ENCODE measurements at places on chromosomes 1 and 21.

- no peak for DNase-seq
Observed at GRCh38 chr1:38727684-38728584, 131.6 kb downstream of the RRAGC start.

GRCh38 chr1:89632657-89633247, at the start of gene LRRC8C:
TSS of gene LRRC8C (plus strand) at chr1:89633120. CDS start at chr1:89686474, 53,354 bp downstream.
- DNase-seq, result peak; percentile 95

DNA sequence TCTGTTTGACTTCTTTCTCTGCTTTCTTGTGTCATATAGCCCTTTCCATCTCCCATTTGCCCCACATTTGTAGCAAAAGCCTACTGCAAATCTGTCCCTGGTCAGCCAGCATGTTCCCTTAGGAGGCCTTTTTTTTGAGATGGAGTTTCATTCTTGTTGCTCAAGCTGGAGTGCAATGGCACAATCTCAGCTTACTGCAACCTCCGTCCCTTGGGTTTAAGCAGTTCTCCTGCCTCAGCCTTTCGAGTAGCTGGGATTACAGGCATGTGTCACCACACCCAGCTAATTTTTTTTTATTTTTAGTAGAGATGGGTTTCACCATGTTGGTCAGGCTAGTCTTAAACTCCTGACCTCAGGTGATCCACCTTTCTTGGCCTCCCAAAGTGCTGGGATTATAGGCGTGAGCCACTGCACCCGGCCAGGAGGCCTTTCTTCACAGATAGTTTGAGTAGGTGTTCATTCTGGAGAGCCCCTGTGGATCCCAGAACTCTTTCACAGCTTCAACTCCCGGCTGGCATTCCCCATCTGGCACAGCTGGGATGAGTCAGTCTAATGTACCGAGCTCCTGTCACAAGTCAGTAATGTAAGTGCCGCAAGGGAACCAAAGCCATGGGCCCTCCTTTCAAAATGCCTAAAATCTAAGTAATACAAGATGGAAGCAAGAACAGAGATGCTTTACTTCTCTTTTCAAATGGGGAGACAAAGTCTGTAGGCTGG, 9.4 kb upstream of the NHLH1 start:
- no peak for DNase-seq

- DNase-seq, result no peak
Observed at GRCh38 chr1:152960452-152961044, 9.9 kb upstream of the SPRR4 start.

DNA sequence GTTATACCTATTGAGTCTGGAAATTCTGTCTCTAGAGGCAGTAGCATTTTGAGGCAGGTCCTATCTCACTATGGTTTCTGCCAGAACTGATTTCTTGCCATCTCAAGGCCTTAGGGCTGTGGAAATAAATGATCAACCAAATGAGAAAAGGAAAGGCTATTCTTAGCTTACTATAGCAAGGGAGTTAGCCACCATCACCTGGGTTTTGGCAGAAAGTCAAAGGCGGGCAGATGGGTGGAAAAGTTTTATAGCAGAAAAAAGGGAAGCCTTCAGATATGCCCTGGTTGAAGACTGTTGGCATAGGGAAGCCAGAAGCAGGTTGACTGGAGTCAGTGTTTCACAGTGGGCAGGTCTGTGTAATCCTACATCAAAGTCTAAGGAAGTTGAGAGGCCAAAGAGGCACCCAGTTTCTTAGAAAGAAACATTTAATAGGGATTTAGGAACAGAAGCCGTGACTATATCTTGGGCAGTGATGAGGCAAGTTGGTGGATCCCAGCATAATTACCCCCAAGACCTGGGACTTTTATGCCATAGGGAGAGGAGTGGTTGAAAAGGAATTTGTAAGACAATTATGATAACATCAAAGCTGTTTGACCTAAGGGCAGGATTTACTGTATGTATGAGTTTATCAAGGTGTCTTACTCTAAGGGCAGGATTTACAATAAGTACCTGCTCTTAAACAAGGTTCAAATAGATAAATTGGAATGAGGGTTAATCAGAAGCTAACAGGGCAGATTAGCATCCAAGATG, 29.7 kb downstream of the CTH start:
- no peak for DNase-seq

GRCh38 chr1:222970040-222970439, 155.2 kb downstream of the DISP1 start:
- no peak for DNase-seq

DNA sequence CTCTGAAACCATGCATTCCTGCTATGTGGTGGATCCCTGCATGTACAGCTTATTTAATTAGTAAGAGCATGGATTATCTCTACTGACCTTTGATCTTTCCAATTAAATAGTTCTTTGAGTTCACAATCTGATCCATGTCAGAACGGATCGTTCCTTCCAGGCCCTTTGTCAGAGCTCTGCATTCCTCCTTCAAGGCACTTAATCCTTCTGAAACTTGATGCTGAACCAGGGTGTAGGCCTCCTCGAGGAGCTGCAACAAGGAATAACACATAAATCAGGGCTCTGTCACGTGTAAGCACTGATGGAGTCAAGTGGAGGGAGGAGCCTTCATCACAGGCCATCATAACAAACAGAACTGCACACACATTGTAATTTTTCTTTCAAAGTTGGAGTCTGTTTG, 68.4 kb upstream of the EDEM3 start:
- no peak for DNase-seq

GRCh38 chr1:115429241-115429640, 91.2 kb upstream of the NGF start:
- no peak for DNase-seq

DNA sequence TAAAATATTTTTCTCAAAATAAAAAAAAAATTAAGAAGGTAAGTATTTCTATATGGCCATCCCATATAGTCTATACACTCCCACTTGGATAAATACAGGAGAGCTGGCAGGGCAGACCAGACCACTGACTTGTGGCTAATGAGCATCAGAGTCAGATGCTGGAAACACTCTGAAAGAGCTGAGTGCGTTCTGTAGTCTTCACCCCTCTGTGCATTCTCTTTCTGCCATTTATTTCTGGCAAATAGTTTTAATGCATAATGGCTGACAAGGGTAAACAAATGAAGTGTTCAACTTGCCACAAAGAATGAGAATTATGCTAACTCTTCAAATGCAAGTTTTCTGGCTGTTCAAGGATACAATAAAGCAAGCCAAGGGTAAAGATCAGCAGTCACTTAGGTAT, 191.7 kb downstream of the TTLL7 start:
- DNase-seq, result no peak

GRCh38 chr1:192506741-192507155, 68.8 kb upstream of the RGS1 start:
- DNase-seq, result peak; percentile 25

- DNase-seq, result peak; percentile 50
Observed at GRCh38 chr1:167057241-167057688, 32.9 kb downstream of the GPA33 start.

Measured in SK-N-SH (cell line).